DMS79 treated with DMSO at 0.1 percent for 48 hours (cell line): ENCODE measurements at places on chromosomes 6 and 20.

- DNase-seq: no peak
These were observed 29.4 kb upstream of the ZNF831 start for GRCh38 chr20:59134182-59134581.

GRCh38 chr20:58147628-58148370 lies 80.7 kb downstream of the ANKRD60 start:
- DNase-seq: no peak

GRCh38 chr6:35192301-35192860 lies 21.4 kb upstream of the SCUBE3 start:
- no peak for DNase-seq

GRCh38 chr6:170162011-170162774 lies 128.7 kb downstream of the DLL1 start:
- DNase-seq: no peak

DNA sequence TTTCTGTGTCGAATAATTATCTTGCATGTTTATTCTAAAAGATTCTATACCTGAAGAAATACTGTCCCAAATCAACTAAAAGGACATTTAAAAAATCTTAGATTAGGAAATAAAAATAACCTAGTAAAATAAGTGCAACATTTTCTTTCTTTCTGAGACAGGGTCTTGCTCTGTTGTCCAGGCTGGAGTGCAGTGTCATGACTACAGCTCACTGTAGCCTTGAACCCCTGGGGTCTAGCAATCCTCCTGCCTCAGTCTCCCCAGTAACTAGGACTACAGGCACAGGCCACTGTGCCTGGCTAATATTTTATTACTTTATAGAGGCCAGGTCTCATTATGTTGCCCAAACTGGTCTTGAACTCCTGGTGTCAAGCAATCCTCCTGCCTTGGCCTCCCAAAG lies 48.7 kb downstream of the RARS2 start:
- DNase-seq: no peak

DNA sequence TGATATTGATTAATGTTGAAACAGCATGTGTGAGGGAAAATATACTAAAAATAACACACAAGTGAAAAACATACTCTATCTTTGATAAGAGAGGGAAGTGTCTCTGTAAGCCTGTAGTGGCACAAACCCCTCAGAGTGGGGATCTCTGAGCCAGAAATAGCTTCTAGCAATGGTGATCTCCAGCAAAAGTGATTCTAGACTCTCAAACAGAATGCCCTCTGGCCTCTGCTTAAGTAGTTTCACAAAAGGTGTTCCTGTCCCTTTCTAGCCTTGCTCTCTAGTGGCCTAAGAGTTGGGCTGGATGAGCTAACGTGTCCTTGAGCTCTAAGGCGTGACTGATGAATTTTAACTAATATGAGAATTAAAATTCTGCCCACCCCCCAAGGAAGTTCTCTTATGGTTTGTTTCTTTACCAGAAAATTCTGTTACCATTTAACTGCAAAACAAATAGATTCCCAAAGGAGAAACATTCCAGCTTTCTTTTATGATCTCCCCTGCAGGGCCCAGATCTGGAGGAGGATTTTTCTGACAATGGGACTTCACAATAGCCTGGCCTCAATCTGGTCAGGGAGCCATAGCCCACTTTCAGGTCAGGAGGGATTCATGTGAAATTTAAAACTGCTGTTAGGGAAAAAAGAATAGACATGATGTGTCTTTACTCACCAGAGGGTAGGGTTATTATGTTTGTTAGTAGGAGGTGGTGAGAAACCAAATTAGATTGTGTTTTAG lies 182.5 kb upstream of the LAMP5 start:
- DNase-seq: no peak

DNA sequence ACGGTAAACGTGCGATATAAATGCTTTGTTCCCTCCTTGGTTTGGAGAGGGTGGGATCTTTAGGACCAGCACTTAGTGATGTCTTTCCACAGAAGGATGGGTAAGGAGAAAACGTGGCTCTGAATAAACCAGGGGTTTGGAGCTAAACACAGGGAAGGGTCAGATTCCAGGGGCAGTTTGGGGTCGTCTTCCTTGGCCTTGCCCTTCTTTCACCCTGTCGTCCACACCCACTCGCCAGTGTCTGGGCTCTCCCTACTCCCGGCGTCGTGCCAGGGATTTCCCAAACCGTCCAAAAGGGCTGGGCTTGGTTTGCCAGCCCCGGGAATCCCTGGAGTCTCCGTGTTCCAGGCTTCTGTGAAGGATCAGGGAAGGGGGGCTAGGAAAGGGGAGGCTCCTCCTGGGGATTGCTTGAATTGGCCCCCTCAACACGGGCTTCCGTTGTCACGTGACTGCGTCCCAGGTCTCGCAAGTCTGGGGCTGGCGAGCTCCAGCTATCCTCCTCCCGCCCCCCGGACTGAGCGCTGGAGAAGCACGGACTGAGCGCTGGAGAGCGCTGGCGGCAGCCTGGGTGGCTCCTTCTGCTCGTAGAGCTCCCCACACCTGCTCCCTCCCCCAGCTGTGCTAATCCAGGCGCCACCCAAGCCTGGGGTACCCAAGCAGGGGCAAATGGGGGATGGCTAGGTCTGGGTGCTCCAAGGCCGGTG lies 9.4 kb upstream of the ARMC12 start:
- peak; percentile 81 for DNase-seq

DNA sequence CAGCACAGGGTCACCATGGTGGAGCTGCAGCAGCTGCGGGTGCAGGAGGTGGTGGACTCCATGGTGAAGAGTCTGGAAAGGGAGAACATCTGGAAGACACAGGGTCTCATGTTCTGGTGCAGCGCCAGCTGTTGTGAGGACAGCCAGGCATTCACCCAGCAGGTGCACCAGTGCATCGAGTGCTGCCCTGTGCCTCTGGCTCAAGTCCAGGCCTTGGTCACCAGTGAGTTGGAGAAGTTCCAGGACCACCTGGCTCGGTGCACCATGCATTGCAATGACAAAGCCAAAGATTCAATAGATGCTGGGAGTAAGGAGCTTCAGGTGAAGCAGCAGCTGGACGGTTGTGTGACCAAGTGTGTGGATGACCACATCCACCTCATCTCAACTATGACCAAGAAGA lies 22.9 kb upstream of the RIPK1 start:
- peak; percentile 57 for DNase-seq

- DNase-seq: no peak
These were observed 90.7 kb downstream of the FOXC1 start for GRCh38 chr6:1700278-1700967.

DNA sequence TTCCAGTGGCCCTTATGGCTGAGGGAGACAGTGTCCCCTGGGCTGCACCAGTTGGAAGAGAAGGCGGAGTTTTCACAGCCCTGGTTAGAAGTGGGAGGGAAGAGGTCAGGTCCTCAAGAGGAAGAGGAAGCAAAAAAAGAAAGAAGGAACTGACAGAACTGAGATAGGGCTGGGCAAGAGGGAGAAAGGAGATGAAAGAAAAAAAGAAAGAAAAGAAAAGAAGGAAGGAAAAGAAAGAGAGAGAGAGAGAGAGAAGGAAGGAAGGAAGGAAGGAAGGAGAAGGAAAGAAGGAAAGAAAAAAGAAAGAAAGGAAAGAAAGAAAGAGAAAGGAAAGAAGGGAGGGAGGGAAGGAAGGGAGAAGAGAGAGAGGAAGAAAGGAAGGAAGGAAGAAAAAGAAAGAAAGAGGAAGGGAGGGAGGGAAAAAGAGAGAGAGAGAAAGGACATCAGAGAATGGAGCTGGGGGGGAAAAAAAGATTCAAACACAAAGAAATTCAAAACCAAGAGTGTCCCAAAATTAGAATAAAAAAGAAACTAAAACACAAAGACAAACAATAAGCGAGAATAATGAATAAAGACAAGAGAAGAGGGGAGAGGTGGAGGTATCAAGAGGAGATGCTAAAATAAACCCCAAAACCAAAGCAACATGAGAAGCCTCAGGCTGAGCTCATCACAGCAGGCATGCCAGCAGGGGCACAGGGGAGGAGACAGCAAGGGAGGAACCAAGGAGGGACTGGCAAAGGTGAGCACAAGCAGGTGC lies 5.3 kb upstream of the FUCA2 start:
- peak; percentile 42 for DNase-seq

- peak; percentile 90 for DNase-seq
These were observed 140.8 kb upstream of the CARMIL1 start for GRCh38 chr6:25138233-25138933.

- DNase-seq: no peak
These were observed 68.6 kb upstream of the RALGAPA2 start for GRCh38 chr20:20781029-20781428.
